ENCODE measurements at places on chromosomes 16 and 17. TPM values are rescaled to one million over a fixed set of nuclear protein-coding genes. Genes with fewer than 3 reads are reported as not detected.

Gene CD300H
- total RNA-seq: not detected

Gene CARD14
- total RNA-seq: not detected

Gene CLEC19A
- not detected for total RNA-seq

Gene RARA
- total RNA-seq: 7.8 TPM

Gene SAMD14
- 4.6 TPM for total RNA-seq
